ENCODE measurements at places on chromosomes 7 and 10. TPM values are rescaled to one million over a fixed set of nuclear protein-coding genes. Genes with fewer than 3 reads are reported as not detected.
A peak's percentile ranks its signal among the peaks of the same experiment; 100 is the strongest.

Gene PANK1
- 2.6 TPM for total RNA-seq

Gene CFAP46
- not detected for total RNA-seq

Gene GJD4
- total RNA-seq: not detected

Gene CFAP43
- total RNA-seq: 0.06 TPM

Gene WIPF3
- total RNA-seq: 1.4 TPM

Gene NPY4R
- not detected for total RNA-seq

Gene NEUROG3
- total RNA-seq: 0.71 TPM

Gene PODXL
- total RNA-seq: 32.6 TPM

Gene GATA3
- 5.5 TPM for total RNA-seq

GRCh38 chr7:99422186-99422585 lies 13.4 kb downstream of the BUD31 start:
- no peak for DNase-seq

GRCh38 chr10:18473424-18474117 lies 177.8 kb downstream of the NSUN6 start:
- no peak for DNase-seq

- no peak for DNase-seq
Observed at GRCh38 chr7:139557857-139558581, 34.5 kb downstream of the CLEC2L start.

GRCh38 chr7:128877756-128878120 lies 15.1 kb downstream of the ATP6V1F start:
- no peak for DNase-seq

DNA sequence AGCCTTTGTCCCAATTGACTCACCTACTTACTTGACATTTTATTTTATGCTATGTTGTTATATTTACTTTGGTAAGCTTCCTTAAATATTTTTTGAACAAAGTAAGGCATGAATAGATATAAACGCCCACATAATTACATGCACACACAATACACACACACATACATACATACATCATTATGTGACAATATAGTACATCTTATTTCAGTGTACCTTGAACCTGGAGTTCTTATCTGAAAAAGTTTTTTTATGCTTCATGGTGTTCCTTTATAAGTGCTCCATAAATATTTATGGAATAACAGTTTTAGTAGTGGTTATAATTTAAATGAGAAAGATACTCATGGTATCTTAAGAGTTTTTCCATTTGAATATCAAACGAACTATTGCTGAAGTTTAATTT lies 102.8 kb upstream of the MTPN start:
- no peak for DNase-seq

DNA sequence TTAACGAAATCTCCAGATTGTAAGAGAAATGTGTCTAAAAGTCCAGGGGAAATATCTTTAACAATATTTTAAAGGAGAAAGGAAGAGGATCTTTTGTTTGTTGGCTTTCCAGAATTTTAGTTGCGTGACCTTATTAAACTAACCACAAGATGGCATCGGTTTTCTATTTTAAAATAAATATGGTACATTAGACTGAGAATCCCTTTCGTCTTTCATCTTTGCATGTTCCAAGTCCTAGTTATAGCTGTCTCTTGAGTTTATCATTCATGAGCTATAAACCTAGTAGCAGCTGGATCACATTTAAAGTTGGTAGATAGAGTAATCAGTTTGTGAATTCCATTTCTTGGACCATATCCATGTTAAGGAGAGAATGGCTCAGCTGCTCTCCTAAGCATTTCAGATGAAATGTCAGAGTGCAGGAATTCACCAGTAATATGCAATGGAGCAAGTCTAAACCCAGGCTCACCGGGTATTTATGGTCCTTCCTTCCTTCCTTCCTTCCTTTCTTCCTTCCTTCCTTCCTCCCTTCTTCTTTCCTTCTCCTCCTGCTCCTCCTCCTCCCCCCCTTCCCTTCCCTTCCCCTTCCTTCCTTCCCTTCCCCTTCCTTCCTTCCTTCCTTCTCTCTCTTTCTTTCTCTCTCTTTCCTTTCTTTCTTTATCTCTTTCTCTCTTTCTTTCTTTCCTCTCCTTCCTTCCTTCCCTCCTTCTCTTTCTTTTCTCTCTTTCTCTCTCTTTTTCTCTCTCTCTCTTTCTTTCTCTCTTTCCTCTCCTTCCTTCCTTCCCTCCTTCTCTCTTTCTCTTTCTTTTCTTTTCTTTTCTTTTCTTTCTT lies 57.8 kb upstream of the RAB18 start:
- no peak for DNase-seq

- peak; percentile 47 for DNase-seq
Observed at GRCh38 chr10:77586719-77587415, 50.7 kb downstream of the KCNMA1 start.

GRCh38 chr7:20241194-20241910 lies 24.2 kb upstream of the MACC1 start:
- DNase-seq: no peak

DNA sequence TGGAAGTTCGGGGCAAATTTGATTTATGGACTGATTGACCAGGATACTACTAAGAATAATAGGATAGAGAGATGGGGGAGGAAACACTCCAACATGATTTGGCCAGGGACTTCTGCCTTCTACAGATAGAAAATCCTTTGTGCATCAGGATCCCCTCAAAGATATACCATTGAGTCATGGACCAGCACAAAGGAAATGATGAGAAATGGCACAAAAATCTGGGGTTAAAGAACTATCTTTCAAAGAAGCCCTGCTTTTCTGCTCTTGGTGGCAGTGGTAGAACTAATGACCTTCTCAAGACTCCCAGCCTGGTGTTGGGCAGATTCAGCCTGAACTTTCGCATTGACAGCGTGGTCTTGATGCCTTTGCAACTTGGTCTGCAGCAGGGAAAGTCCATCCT lies 27.6 kb upstream of the LAMB1 start:
- no peak for DNase-seq

DNA sequence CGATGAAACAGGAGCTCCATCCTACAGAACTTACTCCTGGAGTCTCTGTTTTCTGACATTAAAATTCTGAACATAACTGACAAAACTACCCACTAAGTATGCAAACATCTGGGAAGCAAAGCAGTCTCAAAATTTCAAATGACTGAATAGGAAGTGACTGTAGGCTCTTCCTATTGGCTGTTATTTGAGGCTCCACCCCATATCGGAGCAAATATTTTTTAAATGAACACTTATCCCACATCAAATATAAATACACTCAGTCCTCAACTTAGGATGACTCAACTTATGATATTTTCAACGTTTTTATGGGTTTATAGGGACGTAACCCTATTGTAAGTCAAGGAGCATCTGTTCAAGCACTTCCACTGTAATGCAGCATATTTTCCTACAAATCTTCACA lies 8.8 kb downstream of the HSPA12A start:
- no peak for DNase-seq

DNA sequence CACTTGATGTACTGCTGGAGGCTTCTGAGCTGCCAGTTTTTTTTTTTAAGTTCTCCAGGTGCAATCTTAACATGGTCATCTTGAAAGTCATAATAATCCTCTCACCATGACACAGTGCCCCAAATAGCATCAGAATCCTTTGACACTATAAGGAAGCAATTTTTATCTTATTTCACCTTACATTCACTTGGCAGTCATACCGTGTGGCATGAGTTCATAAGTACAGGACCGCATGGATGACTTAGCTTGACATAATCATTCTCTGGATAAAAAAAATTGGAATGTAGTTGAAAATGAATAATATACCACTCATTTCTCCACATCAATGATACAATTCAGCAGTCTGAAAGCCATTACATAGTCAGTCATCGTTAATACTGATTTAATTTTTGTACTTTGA lies 25.6 kb upstream of the TMEM196 start:
- DNase-seq: no peak

- no peak for DNase-seq
Observed at GRCh38 chr7:30548845-30549244, 44.2 kb upstream of the GGCT start.

DNA sequence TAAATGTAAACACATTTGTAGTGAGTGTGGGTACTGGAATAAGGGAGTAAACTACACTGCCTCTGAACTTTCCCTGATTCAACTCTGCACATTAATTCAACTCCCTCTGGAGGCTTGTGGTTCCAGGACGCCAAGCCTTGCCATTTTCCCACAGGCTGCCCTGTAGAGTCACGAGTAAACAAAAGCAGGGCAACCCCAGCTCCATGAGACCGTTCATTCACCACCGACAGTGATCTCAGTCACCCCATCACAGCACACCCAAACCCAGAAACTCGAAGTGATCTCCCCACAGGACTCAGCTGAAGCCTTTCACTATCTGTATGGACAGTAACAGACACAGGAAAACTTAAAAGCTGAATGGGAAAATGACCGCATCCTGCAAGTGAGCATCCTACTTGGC lies 218.8 kb upstream of the FRMD4A start:
- DNase-seq: no peak

DNA sequence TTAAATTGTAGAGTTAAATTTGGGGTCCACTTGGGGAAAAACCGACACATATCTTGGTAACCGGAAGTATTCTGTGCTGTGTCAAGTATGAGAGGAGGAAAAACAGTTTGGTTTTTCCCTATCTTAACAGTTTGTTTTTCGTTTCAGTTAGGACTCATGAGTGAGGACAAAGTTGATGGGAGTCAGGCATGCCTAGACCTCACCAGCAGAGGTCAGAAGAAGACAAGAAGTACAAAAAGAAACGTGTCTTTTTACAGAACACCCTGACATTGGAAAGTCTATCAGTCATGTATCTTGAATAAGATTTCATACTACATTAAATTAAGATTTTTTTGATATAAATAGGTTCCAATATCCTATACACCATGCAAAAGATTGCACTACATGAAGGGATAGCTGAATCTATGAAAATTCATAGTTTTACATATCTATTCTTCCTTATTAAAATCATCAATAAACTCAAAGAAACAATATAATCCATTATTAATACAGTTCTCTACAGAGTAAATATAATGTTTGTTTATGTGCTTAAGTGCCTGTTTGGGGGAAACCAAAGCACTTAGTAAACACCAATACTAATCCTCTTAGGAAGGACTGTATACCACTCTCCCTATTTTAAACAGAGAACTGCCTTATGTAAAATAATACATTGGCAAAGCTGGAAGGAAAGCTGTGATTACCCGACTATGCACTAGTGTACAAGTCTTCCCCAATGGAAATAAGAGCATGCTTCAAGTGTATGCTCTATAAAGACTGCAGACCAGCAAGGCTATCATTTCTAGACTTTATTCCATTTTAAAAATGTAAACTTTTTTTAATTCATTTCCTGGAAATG lies 95.6 kb downstream of the USP6NL start:
- DNase-seq: no peak

DNA sequence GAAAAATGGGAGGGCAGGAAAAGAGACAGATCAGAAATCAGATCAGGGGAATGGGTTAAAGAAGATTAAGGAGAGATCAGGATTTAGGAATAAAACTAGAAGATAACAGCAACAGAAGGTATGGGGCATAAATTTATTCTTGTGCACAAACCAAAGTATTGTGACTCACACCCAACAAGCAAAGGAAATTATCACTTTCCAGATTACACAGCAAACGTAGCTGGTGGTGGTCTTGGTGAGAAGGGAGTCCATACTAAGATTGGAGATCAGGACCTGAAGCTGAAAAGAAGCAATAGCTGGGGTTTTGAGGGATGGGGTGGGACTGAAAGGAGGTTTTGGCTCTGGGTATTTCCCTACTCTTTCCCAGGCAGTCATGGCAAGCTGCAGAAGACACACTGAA lies 3.5 kb upstream of the MYOZ1 start:
- no peak for DNase-seq

GRCh38 chr10:100328198-100328597 lies 1.8 kb downstream of the PKD2L1 start:
- no peak for DNase-seq

- DNase-seq: no peak
Observed at GRCh38 chr7:53413021-53413420, 377.6 kb downstream of the POM121L12 start.

- no peak for DNase-seq
Observed at GRCh38 chr10:113820507-113820906, 33.4 kb downstream of the DCLRE1A start.

- peak; percentile 51 for DNase-seq
Observed at GRCh38 chr10:125201108-125201524, 40.8 kb upstream of the CTBP2 start.

All from mesenteric fat pad (tissue), 1 donor.